ENCODE measurements at places on chromosomes 4 and X.

- DNase-seq: no peak
Observed at GRCh38 chrX:11499076-11500044, 166.4 kb downstream of the ARHGAP6 start.

DNA sequence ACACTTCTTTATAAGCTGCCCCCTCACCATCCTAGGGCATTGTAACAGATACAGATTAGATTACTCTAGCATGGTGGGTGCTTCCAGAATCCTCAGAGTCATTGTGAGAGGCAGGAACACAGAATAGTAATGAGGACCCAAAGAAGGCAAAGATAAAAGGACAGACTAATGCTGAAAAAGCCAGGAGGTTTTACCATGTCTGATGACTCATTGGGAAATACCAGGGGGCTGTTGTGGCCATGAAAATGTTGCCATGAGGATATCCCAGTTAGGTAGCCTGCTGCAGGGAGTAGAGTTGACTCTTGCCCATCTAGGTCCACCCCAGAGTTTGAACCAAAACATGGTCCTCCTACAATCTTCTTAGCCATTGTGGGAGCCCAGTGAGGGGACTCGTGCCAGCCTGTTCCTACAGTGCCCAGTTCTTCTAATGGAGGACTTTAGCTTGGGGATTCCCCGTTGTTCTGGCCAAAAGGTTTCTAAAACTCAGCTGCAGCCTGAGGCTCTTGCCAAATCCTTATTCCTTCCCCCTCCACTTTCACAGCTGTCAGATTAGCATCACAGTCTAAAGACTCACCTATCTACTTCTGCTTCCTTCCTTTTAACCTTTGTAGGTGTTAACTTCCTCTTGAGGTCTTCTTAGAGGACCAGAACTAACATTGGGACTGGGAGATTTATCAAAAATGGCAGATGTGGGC is 586.0 kb upstream of the AADAT start:
- no peak for DNase-seq

- no peak for DNase-seq
Observed at GRCh38 chr4:167383291-167383690, 149.0 kb upstream of the SPOCK3 start.

GRCh38 chr4:48058617-48059530 is 42.3 kb downstream of the NIPAL1 start:
- no peak for DNase-seq

GRCh38 chr4:74544655-74545361 is 99.9 kb downstream of the AREG start:
- no peak for DNase-seq
